ENCODE measurements at places on chromosomes 7 and 10. TPM values are rescaled to one million over a fixed set of nuclear protein-coding genes. Genes with fewer than 3 reads are reported as not detected.

TMEM176A gene
- 1.1 TPM for total RNA-seq

MKI67 gene
- total RNA-seq = 0.74 TPM

HYAL4 gene
- total RNA-seq = not detected

SUN3 gene
- not detected for total RNA-seq

HDAC9 gene
- total RNA-seq = 2.6 TPM

HTR5A gene
- total RNA-seq = not detected

METTL27 gene
- total RNA-seq = 2.3 TPM

STOX1 gene
- total RNA-seq = 0.14 TPM

PTTG1IP2 gene
- not detected for total RNA-seq

STRIP2 gene
- 4.3 TPM for total RNA-seq

RNF133 gene
- 0.14 TPM for total RNA-seq

SYCE1 gene
- total RNA-seq = not detected

CYP3A7 gene
- total RNA-seq = 0.14 TPM

STK32C gene
- 14.9 TPM for total RNA-seq

PNLIPRP2 gene
- total RNA-seq = not detected

CYP2C19 gene
- not detected for total RNA-seq

C10orf67 gene
- 0.14 TPM for total RNA-seq

TMEM130 gene
- 0.14 TPM for total RNA-seq

BICC1 gene
- 99.6 TPM for total RNA-seq

JCAD gene
- total RNA-seq = 30.9 TPM

STAG3 gene
- 0.28 TPM for total RNA-seq

PRSS1 gene
- not detected for total RNA-seq

ORAI2 gene
- total RNA-seq = 22.8 TPM

ANKIB1 gene
- total RNA-seq = 56.4 TPM

SERPINE1 gene
- total RNA-seq = 240 TPM

ANKRD1 gene
- total RNA-seq = 0.18 TPM

HABP2 gene
- not detected for total RNA-seq

PON3 gene
- total RNA-seq = not detected

C7orf33 gene
- not detected for total RNA-seq

KIF11 gene
- 3.4 TPM for total RNA-seq
